ENCODE measurements at places on chromosomes 5 and 9.
A peak's percentile ranks its signal among the peaks of the same experiment; 100 is the strongest.

DNA sequence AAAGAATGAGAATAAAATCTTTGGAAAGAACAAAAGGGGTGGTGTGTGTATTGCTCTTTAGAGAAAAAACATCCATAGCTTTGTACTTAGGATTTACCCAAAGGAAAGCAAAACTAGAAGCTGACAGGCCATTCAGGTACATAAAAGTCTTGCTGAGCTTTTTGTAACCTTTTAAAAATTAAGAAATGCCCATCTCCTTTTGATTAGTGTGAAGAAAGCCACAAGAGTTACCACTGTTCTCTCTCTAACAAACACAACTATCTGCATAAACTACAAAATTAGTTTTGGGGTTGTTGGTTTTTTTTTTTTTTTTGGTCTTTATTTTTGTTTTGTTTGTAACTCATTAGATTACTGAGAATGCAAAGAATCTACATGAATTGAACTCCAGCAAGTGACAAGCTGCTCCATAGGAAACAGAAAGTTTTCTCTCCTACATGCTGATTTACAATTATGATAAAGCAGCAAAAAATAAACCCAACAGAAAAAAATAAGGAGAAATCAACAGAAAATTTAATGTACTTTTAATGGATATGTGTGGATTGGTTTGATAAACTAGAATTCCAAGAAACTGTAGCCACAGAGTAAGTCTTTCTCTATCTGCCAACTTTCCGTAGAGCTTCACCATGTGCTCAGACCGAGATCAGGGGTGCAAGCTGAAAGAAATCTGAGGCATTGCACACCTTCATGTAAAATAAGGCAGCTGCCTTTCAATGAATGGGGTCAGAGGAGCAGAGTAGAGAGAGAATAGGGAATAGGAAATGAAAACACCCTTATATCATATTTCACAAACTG, 12.3 kb downstream of the BAAT start:
- no peak for DNase-seq

GRCh38 chr9:99828054-99828416, 6.3 kb downstream of the NR4A3 start:
- DNase-seq: no peak

- no peak for DNase-seq
Observed at GRCh38 chr9:72923077-72923476, 29.8 kb downstream of the ALDH1A1 start.

GRCh38 chr5:143319437-143320227, 83.9 kb downstream of the NR3C1 start:
- no peak for DNase-seq

- no peak for DNase-seq
Observed at GRCh38 chr9:129542741-129543140, 78.2 kb downstream of the C9orf50 start.

DNA sequence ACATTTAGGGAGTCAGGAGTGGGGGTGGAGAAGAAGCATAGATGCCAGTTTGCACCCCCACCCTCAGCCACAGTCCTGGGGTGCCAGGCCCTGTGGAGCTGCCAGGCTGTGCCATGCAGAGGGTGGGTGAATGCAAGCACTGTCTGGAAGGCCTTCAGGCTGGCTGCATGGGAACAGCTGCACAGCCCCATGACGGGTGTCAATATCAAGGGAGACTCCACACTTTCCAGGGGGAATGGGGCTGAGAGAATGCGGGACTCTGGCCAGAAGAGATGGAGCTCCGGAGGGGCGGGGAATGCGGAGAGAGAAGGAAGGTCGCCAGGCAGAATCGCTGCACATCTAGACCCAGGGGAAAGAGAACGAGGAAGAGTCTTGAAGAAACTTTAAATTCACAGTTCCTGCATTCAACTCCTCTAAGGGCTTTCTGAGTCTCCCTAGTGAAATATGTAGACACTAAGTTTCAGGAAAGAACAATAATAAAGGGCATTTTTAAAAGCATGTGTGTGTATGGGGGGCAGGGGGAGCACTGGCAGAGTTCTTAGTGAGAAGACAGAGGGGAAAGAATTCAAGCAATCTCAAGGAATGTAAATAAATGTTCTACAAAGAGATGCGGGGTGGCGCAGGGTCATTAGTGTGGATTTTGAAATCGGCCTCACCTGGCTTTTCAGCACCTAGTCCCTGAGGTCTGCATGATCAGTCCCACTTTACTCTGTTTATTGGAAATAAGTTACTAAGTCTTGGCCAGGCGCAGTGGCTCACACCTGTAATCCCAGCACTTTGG, 59.1 kb downstream of the BOD1 start:
- DNase-seq: no peak

DNA sequence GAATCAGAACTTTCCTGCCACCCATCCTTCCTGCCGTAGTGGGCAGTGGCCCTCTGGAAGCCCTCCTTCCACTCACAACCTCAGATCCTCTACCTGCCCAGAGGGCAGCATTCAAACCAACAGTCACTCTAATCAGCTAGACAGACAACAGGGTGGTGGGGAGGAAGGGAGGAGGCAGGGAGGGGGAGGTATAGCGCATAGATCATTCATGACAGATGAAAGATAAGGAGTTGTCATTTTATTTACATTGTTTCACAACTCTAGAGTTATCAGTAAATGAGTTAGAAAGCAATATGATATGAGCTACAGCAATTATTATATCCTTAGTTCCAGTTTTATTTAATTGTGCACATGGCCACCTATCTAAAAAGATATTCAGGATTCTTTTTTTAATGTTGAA, 852 bp downstream of the IL9 start:
- no peak for DNase-seq

DNA sequence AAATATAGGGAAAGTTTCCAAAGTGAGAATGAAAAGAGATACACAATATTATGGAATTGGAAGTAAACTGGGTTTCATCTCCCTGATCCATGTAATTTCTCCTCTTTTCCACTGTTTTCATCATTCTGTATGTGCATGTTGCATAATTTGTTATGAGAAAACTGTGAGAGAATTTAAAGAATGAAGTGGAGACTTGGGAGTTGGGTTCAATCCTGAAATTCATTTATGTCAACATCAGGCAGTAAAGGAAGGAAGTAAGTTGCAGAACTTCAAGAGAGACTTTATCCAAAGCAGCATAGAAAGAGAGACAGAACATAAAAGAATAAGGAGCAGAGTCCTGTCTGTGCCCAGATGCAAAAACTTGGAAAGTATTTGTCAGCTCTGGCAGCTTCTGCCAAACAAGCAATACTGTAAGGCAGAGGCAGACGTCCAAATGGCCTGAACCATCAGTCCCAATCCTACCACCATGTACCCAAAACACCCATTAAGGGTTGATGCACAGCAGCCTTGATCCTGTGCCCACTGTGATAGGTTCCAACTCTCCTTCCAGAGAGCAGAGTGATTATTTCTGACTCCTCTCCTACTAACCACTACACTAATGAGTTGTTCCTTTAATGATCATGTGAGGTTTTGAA, 425.3 kb upstream of the CDH6 start:
- DNase-seq: no peak

DNA sequence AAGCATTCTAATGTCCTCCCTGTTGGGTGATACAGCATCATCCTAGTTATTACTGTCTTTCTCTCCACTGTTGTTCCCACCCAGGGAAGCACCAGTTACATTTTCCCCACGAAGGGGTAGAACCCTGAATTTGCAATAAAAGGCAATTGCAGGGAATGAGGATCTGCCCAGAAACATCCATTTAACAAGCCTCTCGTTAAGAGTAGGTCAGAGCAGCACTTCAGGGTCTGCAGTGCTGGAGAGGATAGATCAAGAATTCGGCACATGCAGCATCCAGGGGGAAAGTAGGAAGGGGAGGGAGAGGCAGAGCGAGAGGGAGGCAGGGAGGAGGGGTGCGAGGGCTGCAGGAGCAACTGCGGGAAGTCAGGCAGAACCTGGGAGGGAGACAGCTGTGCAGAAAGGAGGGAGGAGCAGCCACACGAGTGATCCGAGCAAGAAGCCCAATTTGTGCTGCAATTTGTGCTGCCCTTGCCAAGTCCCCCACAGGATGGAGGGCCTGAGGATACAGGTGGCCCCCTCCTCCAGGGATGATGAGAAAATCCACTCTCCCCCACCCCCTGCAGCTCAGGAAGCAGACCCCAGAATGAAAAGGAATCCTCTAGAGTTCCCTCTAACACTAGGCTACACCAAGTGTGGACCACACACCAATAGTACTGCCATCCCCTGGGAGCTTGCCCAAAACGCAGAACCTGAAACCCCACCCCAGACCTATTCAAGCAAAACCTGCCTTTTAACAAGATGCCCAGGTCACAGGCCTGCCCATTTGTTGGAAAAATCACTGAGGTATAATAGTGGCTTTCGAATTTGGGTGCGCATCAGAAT, 62.2 kb downstream of the EPB41L4B start:
- no peak for DNase-seq

GRCh38 chr5:134920848-134921575, 16.1 kb downstream of the PCBD2 start:
- DNase-seq: no peak

DNA sequence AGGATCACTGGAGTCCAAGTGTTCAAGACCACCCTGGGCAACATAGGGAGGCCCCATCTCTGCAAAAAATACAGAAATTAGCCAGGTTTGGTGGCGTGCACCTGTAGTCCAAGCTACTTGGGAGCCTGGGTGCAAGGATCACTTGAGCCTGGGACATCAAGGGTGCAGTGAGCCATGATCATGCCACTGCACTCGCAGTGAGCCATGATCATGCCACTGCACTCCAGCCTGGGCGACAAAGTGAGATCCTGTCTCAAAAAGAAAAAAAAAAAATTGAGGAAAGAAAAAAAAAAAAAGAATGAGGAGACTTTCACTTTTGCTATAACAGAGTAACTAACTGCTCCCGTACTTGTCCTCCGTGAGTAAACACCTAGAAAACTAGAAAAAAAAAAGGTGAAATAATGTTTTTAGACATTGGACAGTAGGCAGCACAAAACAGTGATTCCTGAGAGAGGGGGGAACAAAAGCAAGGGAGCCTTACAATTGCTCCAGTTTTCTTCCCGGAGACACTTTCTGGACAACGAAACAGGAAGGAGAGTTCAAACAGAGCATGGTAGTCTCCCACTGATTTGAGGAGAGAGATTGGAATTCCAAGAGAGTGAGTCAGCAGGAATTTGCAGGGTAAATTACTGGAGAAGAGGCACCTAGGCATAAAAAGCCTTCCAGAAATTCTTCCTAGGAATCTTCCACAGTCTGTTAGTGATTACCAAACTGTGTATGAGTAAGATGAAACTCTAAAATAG, 6.9 kb upstream of the ZBTB5 start:
- no peak for DNase-seq

- DNase-seq: peak; percentile 85
Observed at GRCh38 chr9:135701959-135702721, at the start of gene KCNT1. Gene KCNT1, plus strand, starts transcription at chr9:135702185. Its CDS starts 74 bp downstream, at chr9:135702259.

DNA sequence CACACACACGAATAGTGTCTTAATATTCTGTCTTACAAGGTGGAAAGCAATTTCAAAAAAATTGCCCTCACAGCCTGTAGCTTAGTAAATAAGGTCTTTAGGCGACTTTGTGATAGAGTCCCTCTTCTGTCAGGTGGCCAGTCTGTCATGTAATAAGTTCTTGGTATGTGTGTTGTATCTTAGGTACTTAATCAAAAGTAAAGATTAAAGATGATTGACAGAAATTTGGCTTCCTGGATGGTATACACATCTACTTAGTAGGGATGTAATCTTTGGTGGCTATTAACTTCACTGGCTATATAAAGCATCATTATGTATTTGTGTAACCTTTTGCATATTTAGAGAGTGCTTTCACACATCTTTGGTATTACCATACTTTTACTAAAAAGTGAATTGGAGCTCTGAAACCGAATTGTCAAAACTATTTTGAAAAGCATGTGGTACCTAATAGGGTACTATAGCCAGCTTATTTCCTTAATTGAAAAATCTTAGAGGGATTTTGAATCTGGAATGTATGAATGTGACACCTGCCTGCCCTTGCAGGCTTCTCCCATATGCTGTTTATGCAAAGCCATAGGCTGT, 3.4 kb downstream of the G3BP1 start:
- DNase-seq: no peak

DNA sequence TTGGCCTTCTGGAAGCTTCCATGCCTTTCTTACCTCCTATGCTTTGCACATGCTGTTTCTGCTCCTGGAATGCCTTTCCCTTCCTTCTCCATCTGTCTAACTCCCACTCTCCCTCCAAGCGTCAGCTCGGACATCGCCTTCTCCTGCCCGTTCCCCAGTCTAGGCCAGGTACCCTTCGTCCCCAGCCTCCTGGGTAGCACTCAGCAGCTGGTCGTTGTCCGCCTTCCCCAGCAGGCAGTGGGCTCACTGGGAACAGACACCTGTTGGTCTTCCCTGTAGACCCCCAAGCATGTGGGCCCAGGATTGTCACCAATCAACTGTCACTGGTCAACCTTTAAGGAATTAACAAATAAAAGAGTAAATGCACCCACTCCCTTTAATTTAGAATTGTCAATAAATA, 202.2 kb downstream of the RGS3 start:
- no peak for DNase-seq

DNA sequence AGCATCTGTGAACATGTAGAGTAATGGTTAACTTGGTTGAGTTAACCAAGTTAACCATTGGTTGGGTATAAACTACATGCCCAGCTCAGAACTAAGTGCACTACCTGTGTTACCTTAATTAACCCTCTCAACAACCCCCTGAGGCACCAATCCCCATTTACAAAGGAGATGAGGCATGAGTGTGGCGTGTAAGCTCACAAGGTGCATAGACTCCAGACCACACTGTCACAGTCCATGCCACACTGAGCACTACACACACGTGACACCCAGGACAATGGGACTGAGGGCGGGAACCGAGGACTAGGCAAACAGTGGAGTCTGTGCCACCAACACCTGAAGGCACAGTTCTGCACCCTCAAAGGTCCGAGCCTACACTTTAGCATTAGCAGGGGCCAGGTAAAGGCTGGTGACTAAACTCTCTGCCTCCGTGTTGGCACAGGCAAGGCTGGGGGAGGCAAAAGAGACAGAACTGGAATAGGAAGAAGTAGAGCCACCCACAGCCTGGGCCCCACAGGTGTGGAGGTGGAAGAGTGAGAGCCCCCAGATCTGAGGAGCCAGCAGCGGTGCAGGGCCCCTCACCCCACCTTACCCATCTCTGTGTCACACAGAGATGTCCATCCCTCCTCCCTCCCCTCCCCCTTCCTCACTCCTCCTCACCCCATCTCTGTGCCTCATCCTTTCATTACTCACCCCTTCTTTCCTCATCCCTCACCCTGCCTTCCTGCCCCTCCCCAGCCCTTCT, 2.2 kb upstream of the DNAJB5 start:
- no peak for DNase-seq

DNA sequence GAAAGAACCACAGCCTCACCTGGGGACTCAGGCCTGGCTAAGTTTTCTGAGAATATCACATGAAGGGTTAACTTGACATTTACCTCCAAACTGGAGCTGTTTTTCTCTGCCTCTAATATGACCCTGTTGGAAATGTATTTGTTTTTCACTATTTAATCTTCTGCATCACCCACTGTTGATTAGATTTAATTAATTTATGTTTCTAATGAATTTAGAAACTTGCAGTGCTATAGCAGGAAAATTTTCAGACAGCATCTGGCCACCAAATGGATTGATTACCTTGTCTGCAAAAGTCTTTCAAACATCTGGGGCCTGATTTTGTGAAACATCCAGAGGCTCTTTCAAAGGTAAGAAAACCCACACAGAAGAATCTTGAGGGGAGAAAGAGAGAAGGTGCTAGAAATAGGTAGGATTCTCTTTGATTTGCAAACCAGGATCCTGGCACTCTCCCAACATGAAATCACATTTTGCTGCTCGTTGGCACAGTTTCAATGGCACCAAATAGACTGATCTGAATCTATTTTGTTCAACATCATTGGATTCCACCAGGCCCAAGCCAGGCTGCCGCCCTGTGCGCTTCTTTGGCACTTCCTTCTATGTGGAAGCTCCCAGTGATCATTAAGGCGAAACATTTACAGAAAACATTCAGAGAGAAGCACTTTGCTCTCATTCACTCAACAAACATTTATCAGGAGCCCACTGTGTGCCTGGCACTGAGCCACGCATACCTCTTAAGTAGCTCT, 157.3 kb downstream of the PPP2R2B start:
- no peak for DNase-seq

GRCh38 chr5:10310066-10310779, 2.5 kb upstream of the CMBL start:
- peak; percentile 53 for DNase-seq

All from activated effector memory CD4-positive, alpha-beta T cell treated with anti-CD3 and anti-CD28 coated beads, Interleukin-2, amount 50 U/mL, for 16 hours (primary cell).